ENCODE measurements at places on chromosomes 4 and X. TPM values are rescaled to one million over a fixed set of nuclear protein-coding genes. Genes with fewer than 3 reads are reported as not detected.

- peak; percentile 50 for DNase-seq
Measured at GRCh38 chr4:58138786-58139668, 1028.8 kb upstream of the IGFBP7 start.

DNA sequence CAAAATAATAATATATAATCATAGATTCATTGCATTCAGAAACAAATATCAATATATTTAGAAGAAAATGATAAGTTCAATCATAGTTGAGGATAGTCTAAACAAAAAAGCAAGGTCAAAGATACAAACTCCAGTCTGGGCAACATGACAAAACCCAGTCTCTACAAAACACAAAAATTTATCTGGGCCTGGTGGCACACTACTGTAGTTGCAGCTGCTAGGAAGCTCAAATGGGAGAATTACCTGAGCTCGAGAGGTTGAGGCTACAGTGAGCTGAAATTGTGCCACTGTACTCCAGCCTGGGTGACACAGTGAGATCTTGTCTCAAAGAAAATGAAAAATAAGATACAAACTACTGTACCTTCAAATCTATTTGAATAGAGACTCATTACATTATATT, 52.7 kb upstream of the ANXA10 start:
- no peak for DNase-seq

DNA sequence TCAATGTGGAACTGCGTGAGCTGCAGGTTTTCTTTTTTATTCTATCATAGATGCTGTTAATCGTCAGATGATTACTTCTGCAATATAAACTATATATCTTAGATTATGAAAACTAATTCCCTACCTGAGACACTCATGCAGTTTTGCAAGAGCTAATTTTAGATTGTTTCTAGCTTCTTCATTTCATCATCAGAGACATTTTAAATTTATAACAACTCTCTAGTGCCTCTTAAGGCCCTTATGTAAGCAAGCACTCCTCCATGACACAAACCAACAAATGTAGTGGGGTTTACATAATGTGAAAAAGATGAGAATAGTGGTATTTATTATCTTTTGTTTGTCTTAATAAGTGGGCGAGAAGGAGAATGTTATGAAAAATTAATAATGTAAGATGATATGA, 170.2 kb upstream of the ETNPPL start:
- DNase-seq = no peak

- DNase-seq = peak; percentile 49
Measured at GRCh38 chr4:175542786-175543185, 269.3 kb downstream of the GPM6A start.

DNA sequence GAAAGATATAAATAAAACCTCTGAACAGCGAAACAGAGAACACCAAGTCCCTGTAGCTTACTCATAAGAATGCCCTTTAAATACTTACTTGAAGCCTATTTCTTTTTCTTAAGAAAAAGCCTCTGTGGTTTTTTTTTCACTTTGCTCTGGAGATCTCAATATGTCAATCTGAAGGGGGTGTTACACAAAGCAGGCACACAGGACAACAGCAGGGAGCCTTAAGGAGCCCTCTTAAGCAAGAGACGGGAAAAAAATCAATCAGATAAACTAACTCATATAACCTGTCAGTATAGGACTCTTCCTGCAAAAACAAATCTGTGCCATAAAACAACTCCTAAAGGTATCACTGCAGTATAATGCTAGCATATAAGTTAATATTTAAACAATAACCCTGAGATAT, 611.1 kb upstream of the ATOH1 start:
- no peak for DNase-seq

GRCh38 chrX:34893741-34894140, 48.9 kb upstream of the FAM47B start:
- no peak for DNase-seq

GRCh38 chrX:121161501-121161933, 114.1 kb downstream of the GLUD2 start:
- DNase-seq = no peak

GRCh38 chr4:39544580-39545315, 17.5 kb upstream of the UGDH start:
- DNase-seq = no peak

GRCh38 chr4:101843054-101843453, 52.5 kb downstream of the BANK1 start:
- no peak for DNase-seq

DNA sequence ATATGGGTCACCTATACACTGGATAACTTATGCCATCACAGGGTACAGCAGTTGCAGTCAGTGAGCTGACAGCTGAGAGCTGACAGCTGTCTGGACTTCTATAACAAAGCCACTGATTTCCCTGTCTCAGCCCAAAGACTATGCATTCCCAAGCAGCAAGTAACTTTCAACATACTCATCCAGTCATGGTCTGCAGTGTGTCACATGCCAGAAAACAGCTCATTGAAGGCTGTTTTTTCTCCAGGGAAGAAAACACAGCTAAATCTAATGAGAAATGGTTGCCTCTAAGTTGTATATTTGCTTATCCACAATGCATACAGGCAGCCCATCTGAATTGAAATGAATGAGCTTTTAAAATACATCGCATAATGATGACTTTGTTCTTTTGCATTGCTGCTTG, 6.3 kb downstream of the KIAA1210 start:
- DNase-seq = peak; percentile 62

DNA sequence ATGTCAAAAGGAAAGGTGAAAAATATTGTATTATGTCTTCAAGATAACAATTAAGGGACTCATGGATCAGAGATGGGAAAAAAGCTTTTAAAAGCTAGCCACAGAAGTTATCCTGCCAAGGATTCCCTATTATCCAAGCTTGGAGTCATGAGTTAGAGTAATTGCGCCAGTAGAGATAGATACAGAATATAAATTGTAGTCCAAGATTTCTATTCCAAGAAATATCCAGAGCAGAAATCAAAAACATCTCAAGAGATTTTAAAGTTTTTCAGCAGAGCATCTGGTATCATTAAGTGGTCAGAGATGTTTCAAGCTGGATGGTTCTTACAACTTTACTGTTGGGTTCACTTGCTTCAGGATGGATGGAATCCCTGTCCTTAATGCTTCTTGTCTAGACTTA, 186.7 kb downstream of the PCDH18 start:
- DNase-seq = peak; percentile 51

DNA sequence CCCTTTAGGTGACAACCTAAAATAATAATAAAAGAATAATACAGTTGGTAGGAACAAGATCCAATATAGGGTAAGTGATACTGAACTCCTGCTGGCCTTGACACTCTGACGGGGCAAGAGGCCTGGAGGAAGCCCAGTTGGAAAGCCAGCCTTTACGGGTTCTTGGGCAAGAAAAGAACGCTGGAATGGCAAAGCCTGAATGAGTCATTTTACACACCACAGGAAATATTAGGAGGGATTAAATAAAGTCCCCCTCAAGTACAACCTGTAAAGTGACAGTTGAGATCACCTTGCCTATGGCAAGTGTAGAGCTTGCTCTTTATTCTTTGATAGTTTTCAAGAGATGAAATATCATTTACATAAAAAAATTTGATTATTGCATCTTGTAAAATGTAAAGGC, 244.5 kb upstream of the TLL1 start:
- DNase-seq = no peak

DNA sequence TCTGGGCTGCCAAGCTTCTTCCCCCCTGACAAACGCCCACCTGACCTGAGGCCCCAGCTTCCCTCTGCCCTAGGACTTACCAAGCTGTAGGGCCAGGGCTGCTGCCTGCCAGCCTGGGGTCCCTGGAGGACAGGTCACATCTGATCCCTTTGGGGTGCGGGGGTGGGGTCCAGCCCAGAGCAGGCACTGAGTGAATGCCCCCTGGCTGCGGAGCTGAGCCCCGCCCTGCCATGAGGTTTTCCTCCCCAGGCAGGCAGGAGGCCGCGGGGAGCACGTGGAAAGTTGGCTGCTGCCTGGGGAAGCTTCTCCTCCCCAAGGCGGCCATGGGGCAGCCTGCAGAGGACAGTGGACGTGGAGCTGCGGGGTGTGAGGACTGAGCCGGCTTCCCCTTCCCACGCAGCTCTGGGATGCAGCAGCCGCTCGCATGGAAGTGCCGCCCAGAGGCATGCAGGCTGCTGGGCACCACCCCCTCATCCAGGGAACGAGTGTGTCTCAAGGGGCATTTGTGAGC, 37.0 kb downstream of the HTRA3 start:
- DNase-seq = peak; percentile 25

DNA sequence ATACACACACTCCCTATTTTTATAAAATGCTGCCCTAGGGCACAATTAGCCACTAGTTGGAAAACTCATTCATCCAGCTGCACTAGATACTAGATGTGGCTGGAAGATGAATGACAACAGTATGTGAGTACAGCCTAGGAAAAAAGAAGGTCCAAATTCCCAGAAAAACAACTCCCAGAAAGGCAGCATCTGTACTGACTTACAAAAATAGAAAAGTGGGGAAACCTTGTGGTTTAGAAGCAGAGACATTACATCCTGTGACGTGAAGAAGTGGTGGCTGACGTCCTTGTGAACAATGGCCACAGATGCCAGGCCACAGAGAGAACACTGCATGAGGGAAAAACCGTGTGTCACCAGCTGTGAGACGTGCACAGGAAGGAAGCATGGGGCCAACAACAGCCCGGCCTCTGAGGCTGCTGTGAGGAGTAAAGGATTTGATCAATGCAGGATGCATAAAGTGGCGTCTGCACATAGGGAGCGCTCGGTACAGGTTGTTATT, 81.2 kb downstream of the SPRY1 start:
- no peak for DNase-seq

DNA sequence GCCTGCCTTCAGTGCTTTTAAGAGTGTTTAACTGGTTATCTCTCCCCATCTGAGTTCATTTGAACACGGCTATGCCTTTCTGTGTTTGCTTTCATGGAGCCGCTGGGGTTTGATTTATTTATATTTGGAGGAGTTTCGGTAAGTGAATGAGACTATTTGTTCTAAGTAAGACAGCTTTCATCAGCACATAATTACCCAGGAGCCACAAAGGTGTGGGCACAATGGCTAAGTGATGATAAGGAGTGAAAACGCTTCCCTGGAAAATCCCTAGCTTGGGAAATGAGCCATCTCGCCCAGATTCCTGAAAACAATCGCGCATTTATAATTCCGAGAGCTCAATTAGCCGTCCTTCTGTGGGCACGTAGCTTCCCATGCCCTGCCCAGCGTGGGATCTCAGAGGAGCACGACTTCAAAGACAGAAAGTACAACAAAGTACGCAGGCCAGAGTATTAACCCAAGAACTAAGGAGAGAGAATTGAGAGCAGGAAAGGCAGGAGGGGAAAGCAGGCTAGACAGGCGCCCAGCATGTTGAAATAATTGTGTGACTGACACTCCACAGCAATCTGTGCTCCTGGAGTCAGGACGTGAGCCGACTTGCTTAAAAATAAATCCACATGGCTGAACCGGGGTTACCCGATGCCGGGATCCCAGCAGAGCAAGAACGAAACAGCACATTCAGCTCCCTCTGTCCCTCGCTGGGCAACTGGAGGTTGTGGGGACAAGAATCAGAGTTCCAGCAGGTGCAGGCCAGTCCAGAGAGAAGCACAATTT, 99.0 kb downstream of the DHRSX start:
- peak; percentile 68 for DNase-seq

GRCh38 chrX:39809331-39809730, 288.4 kb downstream of the BCOR start:
- no peak for DNase-seq

DNA sequence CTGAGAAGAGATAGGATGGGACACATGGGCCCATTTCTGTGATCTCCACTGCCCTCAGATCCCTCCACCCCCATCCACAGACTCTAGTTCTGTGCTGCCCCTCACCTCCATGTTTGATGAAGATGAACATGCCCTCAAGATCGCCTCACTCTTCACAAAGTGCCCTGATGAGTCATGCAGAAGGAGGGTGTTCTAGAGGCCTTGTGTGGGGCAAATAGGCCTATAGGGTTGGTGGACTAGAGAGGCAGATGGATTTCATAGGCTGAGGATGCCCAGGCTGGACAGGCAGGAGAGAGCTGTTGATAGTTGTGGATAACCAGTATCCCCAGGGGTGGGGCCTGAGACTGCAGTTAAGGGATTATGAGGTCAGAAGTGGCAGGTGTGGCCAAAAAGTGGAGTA, at the start of gene CXorf65:
CXorf65 (minus strand) TSS at position 314 of the 400 bp plus-strand sequence; CDS start at position 130, 184 bp downstream.
- no peak for DNase-seq

DNA sequence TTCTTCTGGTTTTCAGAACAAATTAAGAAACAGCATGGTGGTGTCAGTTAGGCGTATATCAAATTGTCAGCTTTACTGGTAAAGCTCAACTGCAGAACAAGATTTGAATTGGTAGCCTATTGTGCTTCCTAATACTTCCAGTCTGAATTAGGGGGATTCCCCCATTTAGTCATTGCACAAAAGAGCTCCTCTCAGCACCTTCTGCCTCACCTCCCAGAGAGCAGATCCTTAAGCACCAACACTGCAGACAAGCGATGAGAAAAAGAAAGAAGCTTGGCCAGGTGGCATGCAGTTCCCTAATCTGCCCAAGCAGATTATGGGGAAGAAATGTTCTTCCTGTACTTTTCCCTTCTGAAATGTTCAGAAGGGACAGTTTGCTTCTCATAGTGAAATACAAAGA, 9.2 kb downstream of the MAP9 start:
- DNase-seq = no peak

- DNase-seq = peak; percentile 86
Measured at GRCh38 chr4:13920901-13921300, 293.4 kb upstream of the BOD1L1 start.

- DNase-seq = peak; percentile 56
Measured at GRCh38 chr4:187128976-187129375, 405.3 kb upstream of the FAT1 start.

GRCh38 chr4:105113800-105114199, 32.9 kb upstream of the TET2 start:
- DNase-seq = no peak

GRCh38 chr4:1579001-1579900, 104.9 kb downstream of the FAM53A start:
- DNase-seq = peak; percentile 83

DNA sequence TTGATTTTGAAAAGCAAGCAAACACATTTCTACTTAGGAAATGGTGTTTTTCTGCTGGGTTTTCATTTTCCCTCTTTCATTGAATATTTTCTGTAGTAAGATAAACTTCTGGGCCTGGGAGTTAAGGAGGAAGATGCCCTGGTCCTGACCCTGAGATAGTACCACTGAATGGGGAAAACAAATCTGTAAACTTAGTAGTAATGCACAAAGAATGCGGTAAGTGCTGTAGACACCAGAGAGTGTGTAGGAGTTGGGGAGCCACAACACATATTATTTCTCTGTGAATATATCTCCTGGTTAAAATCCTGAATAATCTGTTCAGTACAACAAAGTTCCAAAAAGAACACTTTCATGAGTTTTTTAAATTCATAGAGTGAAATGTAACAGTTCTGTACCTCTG, 178.3 kb downstream of the MAPK10 start:
- DNase-seq = no peak

- DNase-seq = peak; percentile 53
Measured at GRCh38 chr4:32519060-32519459, 1798.9 kb downstream of the PCDH7 start.

GRCh38 chr4:160319221-160319867, 1216.5 kb downstream of the RAPGEF2 start:
- peak; percentile 42 for DNase-seq

The SLC7A11 gene
- total RNA-seq = 8.7 TPM

The PRKX gene
- total RNA-seq = 78.0 TPM

The CSAG1 gene
- total RNA-seq = 2.6 TPM

The BST1 gene
- total RNA-seq = 39.0 TPM

The PRDM8 gene
- total RNA-seq = 0.48 TPM

The GAGE12F gene
- total RNA-seq = not detected

The CCDC120 gene
- total RNA-seq = 1.7 TPM

The RS1 gene
- 0.24 TPM for total RNA-seq

The GPR82 gene
- 0.72 TPM for total RNA-seq

The SLITRK2 gene
- total RNA-seq = 1.2 TPM

The PAGE2B gene
- total RNA-seq = not detected

The LSM6 gene
- 40.9 TPM for total RNA-seq

The RNF150 gene
- 8.7 TPM for total RNA-seq

The GYPE gene
- total RNA-seq = 1.2 TPM

The DMRTC1 gene
- not detected for total RNA-seq
